ENCODE measurements at places on chromosomes 1 and 21.

DNA sequence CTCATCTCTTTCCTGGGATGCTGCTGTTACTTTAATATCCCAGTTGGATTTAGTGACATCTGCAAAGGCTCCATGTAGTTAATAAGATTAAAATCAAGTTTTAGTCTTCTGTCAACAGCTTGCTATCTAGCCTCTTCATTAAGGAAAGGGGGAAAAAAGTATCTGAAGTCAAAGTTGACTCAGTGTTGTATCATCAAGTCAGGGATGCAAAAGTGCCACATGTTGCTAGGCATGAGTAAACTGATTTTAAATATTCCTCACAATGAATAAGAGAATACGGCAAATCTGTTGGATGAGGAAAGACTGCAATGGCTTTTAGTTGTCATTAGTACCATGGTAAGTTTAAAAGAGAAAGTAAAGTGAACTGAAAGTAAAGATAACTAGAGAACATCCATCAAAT is 383.2 kb upstream of the ZRANB2 start:
- no peak for DNase-seq

GRCh38 chr1:215992620-215993019 is 425.5 kb downstream of the KCTD3 start:
- peak; percentile 28 for DNase-seq

- no peak for DNase-seq
Measured at GRCh38 chr1:94883691-94884090, 43.2 kb downstream of the CNN3 start.

DNA sequence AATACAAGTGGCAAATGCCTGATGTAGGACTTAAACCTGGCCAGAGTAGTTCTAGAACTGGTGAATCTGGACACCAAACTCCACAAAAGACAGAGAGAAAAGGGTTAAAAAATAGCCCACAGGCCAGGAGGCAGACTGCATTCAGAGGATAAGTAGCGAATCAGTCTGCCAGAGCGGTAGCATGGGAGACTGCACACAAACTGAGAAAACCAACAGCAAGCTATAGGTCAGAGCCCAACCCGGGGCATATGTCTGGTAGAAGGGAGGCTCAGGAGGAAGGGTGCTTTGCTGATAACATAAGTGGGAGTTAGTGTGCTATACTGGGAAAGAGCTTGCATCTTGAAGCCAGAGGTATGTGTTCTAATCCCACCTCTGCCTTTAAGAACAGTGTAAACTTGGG is 4.0 kb downstream of the LRRC53 start:
- no peak for DNase-seq

GRCh38 chr1:232904131-232904530 is 46.3 kb upstream of the NTPCR start:
- DNase-seq = no peak

- DNase-seq = no peak
Measured at GRCh38 chr1:160907976-160908375, 23.0 kb upstream of the ITLN1 start.

GRCh38 chr1:74396933-74397332 is 115.5 kb downstream of the LRRC53 start:
- DNase-seq = no peak

- DNase-seq = no peak
Measured at GRCh38 chr1:48266576-48266975, 44.1 kb downstream of the SLC5A9 start.

DNA sequence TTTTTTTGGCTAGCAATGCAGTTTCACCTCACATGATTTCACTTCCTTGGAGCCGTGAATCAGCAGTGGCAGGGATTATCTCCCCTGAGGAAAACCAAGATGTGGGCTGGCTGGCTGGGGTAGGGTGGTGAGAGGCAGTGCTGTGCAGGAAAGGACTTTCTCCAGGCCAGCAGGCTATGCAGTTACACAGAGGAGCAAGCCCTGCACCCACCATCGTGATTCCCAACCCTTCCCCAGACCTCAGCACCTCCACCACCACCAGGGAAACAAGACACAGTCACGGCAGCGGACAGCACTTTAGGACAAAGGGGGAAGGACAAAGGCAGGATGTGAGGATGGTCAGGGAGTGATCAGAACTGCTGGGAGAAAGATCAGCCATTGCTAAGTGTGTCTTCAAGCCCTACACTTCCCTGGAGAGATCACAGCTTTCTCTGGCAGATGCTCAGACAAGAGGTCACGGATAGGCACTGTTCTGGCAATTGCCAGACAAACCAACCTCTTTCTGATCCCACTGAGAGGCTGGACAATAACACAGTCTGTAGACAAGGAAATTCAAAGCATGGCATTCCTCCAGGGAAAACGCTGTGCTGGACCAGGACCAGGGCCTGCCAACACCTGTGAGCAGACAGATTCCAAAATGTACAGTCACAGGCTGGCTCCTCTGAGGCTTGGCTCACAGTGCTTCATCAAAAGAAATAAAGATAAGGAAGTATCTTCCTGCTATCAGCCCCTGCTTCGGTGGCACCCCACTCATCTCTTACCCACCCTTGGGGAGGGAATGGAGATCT is 509.4 kb downstream of the SMYD3 start:
- DNase-seq = no peak

GRCh38 chr21:18370301-18370700 is 33.3 kb downstream of the TMPRSS15 start:
- DNase-seq = no peak

DNA sequence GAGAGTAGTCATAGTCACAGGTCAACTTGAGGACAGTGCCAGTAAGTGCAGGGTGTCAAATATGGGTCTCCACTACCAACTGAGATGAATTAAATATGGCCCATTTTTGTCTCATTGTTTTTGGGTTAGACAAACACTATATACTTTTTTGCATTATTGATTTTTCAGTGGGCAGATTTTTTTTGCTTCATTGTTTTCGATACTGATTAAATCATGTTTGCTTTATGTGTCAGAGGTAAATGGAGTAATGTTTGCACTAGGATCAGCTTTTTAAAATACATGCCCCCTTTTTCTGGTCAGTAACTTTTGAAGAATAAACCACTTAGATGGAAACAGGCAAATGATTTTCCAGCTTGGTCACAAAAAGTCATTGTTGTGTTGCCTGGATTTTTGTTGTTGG is 199.0 kb downstream of the USH2A start:
- DNase-seq = no peak

GRCh38 chr1:36083635-36084496 is at the start of gene TEKT2:
TSS of gene TEKT2 (plus strand) at chr1:36084094. CDS start at chr1:36084922, 828 bp downstream.
- no peak for DNase-seq

DNA sequence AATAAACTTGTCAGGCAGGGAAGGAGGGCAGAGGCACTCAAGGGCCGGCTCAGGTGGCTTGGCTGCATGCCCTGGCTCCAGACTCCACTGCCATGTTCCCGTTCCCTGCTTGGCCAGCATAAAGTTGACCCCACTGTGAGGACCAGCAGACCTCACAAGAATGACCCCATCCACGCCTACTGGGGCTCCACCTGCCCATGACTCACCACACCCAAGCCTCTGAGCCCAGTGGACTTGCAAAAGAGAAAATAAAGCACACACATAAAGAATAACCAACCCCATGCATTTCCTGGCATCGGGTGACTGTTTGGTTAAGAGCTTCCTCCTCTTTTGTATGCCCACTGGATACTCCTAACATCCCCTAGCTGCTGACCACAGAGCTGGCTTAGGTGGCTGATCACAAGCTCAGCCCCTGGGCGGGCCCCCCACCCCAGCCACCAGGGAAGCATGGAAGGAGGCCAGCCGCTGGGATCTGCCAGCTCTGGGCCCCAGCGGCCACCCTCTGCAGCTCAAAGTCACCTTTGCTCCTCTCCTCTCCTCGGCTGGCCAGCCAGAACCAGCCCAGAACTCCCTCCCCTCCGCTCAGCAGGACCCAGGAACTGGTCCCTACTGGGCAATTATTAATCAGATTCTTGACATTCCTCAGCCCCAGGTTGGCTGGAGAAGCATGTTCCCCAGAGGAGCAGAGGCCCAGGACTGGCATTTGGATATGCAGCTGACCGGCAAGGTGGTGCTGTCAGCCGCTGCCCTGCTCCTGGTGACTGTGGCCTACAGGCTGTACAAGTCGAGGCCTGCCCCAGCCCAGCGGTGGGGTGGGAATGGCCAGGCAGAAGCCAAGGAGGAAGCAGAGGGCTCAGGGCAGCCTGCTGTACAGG is at the start of gene KLHDC7A:
Gene KLHDC7A (plus strand): TSS at position 616 of the 875 bp plus-strand sequence. CDS start 52 bp downstream, at position 668.
- DNase-seq = no peak

DNA sequence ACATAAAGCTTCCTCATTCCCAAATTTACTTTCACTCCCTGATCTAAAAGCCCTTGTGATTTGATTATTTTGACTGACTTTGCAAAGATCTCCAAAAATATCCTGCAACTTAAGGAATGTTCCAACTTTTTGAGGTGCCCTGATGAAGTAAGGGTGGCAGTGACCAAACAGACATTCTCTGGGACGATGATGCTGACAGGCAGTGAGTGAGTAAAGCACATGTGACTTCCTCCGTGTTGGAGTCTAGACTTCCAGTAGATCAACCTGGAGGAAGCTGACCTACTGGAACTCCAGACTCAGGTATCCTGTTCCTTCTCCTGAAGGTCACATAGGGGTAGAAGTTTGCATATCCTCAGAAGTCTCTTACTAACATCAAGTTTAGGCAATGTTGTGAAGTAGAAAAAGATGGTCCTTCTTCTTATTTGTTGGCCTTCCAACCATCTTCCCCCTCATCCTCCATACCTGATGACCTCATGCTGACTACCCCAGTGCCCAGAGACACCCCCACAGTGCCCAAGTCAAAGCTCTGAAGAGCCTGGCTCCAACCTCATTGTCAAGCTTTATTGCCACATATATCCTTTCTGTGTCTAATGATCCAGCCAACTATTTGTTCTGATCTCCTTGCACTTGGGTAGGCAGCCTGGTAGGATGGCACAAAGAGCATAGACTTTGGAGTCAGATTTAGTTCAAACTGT is 16.0 kb downstream of the TNFSF4 start:
- no peak for DNase-seq

- DNase-seq = no peak
Measured at GRCh38 chr1:203547771-203548421, 53.9 kb downstream of the OPTC start.

DNA sequence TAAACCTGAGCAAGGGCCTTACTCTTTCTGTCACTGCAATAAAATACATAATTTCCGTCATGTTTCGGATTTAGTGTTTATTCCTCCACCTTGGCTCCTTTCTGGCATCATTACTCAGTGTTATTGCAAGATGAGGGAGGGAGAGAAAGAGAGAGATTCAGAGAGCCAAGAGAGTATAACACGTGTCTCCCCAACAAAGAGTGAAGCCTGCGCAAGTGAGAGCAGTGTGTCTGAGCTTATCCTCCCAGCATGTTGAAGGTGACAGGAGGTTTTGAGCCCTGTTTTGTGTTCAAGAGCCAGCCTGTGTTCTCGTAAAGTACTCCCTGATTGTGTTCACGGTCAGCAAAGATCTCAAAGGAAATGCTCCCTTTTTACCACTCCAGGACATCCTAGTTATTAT is 6.3 kb downstream of the RUNX1 start:
- DNase-seq = no peak

DNA sequence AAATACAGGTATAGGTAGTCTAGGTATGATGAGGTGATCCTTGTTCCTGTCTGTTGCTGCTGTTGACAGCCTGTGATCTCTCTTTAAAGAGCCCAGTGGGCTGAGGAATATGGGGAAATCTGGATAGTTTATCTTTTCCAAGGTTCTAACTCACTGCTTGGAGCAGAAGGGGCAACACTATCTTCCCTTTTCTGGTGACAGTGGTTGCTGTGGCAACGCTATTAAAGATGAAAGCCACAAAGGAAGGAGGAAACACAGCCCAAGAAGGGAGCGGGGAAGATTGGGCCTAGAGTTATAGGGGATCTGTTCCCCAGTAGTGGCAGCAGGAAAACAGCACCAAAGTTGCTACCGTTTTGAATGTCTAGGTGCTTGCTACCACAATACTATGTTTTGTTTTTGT is 8.8 kb downstream of the PCP4L1 start:
- no peak for DNase-seq

GRCh38 chr1:50704126-50704525 is 255.9 kb downstream of the FAF1 start:
- peak; percentile 15 for DNase-seq

GRCh38 chr1:158434741-158435140 is 8.7 kb upstream of the OR10K2 start:
- DNase-seq = no peak

- no peak for DNase-seq
Measured at GRCh38 chr1:200899954-200900867, 5.5 kb downstream of the INAVA start.

DNA sequence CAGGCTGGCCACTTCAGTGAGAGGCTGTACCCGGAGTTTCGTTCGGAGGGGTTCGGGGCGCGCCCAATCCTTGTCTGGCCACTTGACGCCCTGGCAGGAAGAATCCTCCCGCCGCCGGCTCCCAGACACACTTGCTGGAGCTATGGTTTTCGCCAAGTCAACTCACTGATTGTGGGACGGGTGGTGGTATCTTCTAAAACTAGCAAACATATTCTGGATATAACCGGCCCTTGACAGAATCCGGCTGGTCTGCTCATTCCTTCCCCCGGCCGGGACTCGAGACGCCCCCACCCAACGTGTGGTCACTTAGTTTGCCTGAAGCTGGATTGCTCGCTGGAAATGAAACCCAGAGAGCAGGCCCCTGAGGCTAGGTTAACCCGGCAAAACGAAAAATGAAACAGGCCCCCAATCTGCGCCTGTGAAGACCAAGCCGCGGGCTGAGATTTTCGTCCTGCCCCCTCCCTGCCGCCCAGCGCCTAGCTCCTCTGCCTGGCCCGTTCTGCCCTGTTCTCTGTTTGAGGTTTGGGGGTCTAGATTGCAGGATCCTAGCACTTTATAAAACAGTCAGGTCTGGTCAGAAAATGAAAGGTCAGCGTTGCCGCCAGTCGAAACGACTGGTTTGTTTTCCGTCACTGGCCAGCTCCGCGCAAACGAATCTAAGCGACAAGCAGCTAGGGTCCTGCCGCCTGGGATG is 4.6 kb downstream of the GFI1 start:
- no peak for DNase-seq

GRCh38 chr1:186454981-186455380 is 5.9 kb downstream of the PDC start:
- no peak for DNase-seq

DNA sequence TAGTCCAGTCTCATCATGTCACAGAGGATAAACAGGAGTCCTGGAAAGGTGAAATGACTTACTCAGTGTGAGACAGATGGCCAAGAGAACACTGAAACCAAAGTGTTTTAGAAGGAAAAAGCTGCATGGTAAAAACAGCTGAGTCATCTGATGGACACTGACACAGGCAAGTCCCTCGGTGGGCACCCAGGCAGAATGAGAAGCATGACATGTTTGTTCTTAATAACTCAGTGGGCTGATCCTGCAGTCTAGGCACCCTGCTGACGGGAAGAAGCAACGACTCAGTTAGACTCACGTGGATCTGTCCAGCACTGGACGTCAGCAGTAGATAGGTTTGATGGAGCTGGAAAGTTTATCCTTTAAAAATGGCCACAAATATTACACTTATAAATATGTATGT is 116.9 kb downstream of the RGS7 start:
- DNase-seq = no peak

- DNase-seq = no peak
Measured at GRCh38 chr1:17246971-17247370, 1.9 kb upstream of the PADI3 start.

GRCh38 chr1:53135735-53136114 is 6.7 kb downstream of the SLC1A7 start:
- no peak for DNase-seq

- DNase-seq = no peak
Measured at GRCh38 chr1:39406533-39407450, 84.6 kb upstream of the BMP8A start.
